HFF-Myc (cell line): ENCODE measurements at places on chromosomes 6 and 20.

- no peak for DNase-seq
Observed at GRCh38 chr6:28211840-28212509, 13.1 kb upstream of the ZSCAN9 start.

DNA sequence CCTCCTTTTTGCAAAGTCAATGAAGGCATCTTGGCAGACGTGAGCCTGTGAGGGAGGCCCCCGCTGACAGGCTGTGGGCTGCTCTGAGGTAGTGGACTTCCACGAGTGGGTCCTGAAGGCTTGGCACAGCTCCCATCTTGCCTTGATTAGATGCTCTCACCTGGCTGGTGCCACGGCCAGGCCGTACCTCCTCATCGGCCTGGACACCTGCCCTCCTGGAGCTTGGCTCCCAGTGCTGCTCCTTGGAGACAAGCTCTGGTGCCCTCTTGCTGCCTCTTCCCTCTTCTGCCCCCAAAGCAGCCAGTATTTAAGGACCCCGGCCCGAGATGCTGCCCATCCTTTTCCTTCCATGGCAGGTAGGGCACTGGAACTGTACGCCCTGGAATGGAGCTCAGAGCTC is 93.5 kb downstream of the ERMARD start:
- DNase-seq, result no peak

GRCh38 chr6:150579611-150580010 is 20.1 kb upstream of the PLEKHG1 start:
- DNase-seq, result no peak

GRCh38 chr6:39077882-39078594 is 29.5 kb downstream of the GLP1R start:
- DNase-seq, result no peak

DNA sequence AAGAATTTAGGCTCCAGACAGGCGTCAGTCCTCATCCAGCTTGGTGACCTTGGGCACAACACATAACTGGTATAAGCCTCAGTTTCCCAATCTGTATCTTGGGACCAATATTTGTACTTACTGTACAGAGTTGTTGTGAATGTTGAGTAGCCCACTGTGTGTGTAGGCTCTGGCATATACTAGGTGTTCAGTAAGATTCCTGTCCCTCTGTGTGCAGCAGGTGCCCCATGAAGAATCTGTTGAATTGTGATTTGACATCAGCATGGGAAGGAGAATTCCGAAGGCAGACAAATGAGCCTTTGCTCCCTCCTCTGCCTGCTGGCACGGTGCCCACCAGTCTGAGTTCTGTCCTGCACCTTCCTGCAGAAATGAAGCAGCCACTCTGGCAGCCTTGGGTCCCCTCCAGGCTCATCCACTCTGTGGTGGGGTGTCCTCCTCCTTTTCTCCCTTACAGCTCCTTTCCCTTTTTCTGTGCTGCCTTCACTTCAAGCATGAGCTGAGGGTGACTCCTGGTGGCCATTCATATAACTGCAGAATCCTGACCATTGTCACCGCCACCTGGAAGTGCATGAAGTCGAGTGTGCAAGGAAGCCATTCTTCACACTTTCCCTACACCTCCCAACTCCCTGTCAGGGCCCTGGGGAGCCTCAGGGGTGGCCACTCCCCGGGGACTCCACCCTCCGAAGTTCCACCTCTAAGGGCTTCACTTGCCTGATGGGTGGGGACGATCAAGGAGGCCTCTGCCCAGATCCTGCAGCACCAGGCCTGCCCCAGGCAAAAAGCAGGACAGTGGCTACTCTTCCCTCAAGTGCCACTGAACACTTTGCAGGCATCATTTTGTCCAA is 48.2 kb downstream of the MRPL14 start:
- no peak for DNase-seq

DNA sequence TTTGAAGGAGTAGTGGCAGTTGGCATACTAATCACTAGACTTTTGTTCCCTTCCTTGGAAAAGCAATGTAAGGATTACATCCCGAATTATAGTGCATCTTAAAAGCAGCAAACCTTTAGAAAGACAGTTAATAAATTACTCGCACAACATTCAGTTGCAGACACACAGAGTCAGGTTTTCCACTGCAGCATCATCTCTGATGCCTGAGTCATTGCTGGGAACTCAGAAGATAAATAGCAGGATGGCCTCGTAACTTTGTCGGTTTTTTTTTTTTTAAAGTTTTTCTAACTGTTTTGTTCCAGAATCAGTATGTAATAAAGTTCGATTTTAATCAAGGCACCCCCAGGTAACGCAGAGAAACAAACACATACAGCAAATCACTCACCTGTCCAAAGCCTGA is 34.3 kb downstream of the GJA10 start:
- no peak for DNase-seq

GRCh38 chr6:98020222-98020621 is 737.2 kb upstream of the MMS22L start:
- DNase-seq, result no peak

GRCh38 chr6:56652231-56652630 is 9.5 kb upstream of the DST start:
- no peak for DNase-seq

GRCh38 chr6:131532580-131533039 is 40.4 kb upstream of the ARG1 start:
- DNase-seq, result no peak
